ENCODE measurements at places on chromosomes 5 and 9.

GRCh38 chr5:113902917-113903660 lies 389.6 kb downstream of the YTHDC2 start:
- no peak for DNase-seq

DNA sequence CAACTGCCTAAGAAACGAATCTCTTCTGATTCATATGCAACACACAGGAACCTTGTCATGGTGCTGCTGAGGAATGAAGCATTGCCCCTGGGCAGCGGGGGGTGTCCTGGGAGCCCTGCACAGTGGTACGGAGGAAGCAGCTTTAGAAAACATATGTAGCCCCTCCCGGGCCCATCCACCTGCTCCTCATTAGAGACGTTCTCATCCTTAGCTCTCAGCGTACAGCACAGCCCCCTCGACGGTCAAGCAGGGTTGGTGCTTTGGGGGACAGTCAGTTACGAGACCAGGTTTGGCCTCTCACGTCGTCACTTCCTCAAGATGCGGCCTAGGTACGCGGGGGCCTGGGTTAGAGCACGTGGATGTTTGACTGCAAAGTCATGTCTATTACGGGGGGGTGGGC lies 28.4 kb upstream of the LAMC3 start:
- no peak for DNase-seq

DNA sequence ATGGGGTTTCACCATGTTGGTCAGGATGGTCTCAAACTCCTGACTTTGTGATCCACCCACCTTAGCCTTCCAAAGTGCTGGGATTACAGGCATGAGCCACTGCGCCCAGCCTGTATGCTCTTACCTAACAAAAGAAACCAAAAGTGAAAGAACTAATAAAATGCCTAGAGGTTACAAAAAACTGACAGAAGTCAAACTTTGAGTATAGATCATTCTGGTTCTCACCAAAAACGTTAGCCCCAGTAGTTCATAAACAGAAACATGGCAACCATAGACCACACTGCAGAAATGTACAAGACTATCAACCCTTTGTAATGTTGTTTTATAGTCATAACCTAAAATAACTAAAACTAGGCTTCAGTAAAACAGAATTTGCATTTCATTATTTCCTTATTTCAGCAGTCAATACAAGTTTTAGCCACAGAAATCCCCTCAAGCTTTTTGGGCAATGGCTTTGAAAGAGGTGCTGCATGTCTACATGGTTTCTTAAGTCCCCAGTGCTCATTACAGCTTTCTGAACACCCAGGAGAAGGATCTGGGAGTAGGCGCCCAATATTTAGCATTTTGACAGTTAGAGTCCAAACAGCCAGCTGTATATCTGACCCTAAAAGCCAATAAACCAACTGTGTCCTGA lies 72.5 kb downstream of the EPB41L4A start:
- DNase-seq, result no peak

- DNase-seq, result no peak
These were observed 273.5 kb downstream of the ARRDC3 start for GRCh38 chr5:91109634-91110033.

GRCh38 chr5:38341641-38342040 lies 83.3 kb downstream of the EGFLAM start:
- no peak for DNase-seq

- DNase-seq, result no peak
These were observed 494.9 kb downstream of the PSAT1 start for GRCh38 chr9:78791779-78792178.

DNA sequence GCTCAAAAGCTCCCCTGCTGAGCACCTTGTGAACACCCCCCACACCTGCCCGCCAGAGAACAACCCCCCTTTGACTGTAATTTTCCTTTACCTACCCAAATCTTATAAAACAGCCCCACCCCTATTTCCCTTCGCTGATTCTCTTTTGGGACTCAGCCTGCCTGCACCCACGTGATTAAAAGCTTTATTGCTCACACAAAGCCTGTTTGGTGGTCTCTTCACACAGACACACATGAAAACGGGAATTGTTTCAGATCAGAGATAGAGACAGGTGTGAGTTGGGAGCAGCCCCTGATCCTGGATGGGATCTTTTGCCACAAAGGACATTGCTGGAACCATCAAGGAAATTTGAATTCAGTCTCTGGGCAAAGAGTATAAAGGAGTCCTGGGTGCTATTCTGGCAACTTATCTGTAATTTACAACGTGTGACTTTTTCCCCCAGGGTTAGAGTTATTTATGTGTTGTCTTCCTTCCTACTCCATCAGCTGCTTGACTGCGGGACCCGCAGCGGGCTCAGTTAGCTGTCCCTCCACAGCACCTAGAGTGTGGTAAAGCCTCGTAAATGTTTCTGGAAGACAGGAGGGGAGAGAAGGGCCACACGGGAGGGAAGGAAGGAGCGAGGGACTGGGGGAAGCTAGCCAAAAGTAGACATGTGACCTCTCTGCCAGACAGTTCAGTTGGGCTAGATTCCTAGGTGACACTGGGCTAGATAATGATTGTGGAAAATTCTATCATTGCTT lies 437.0 kb downstream of the ZNF608 start:
- DNase-seq, result no peak

DNA sequence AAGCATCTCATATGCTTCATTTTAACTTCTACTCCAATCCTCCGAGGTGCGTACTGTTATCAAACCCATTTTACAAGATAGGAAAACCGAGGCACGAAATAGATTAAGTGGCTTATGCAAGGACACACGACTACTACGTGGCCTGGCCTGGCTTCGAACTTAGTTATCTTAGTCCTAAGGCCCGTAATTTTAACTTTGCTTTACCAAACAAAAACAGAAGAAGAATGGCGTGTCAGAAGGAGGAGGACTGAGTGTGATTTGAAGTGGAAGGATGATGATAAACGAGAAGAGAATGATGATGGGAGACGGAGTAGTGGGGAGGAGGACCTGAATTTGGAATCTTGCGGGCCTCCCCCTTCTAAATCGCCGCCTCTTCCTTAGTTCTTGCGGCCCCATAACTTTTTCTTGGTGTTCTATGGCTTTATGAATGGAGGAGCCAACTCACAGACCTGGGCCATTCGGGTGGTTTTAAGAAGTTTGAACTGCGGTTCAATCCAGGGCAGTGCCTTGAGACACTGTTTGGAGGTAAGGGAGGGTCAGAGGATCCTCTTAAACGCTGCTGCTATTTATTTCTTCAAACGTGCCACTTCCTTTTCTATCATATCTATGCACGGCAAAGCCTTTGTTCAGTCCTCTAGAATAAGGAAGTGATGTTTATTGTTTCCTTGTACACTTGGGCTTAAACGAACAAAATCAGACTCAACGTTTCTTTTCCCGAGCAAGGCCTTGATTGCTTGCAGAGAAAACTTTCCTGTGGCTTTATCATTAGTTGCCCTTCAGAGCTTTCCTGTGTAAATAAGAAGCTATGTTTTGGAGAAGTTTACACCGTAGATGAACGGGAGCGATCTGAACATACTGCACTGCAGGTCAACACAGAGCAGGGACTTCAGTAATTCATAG lies 795 bp downstream of the CNOT8 start:
- peak; percentile 37 for DNase-seq

GRCh38 chr5:178207183-178207916 lies 3.0 kb downstream of the HNRNPAB start:
- no peak for DNase-seq

- DNase-seq, result no peak
These were observed 564.0 kb downstream of the PSAT1 start for GRCh38 chr9:78860801-78861475.

GRCh38 chr9:91496351-91496750 lies 72.7 kb upstream of the NFIL3 start:
- DNase-seq, result no peak

GRCh38 chr9:137449081-137449844 lies 8.1 kb upstream of the ENTPD8 start:
- DNase-seq, result no peak

GRCh38 chr9:113640418-113640817 lies 176.9 kb downstream of the RGS3 start:
- DNase-seq, result no peak

GRCh38 chr5:67901814-67902496 lies 313.6 kb upstream of the PIK3R1 start:
- no peak for DNase-seq

- no peak for DNase-seq
These were observed 51.7 kb upstream of the CAMK4 start for GRCh38 chr5:111172504-111172903.

DNA sequence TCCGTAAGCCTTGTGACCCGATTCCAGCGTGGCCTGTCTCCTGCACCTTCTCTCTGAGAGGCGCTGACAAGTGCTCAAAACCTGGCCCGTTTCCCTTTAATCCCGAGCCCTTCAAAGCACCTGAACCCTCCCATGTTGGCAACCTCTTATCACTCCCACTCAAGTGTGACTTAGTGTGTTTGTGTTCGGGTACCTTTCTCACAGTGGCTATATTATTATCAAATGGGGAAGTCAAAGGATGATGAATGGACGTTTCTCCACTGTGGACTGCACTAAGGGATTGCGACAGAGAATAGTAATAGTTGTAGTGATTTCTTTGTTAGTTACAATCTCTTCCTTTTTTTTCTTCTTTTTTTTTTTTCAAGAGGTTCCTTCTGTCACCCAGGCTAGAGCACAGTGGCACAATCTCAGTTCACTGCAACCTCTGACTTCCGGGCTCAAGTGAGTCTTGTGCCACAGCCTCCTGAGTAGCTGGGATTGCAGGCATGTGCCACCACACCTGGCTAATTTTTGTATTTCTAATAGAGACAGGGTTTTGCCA lies 65.4 kb upstream of the TNFSF8 start:
- no peak for DNase-seq

DNA sequence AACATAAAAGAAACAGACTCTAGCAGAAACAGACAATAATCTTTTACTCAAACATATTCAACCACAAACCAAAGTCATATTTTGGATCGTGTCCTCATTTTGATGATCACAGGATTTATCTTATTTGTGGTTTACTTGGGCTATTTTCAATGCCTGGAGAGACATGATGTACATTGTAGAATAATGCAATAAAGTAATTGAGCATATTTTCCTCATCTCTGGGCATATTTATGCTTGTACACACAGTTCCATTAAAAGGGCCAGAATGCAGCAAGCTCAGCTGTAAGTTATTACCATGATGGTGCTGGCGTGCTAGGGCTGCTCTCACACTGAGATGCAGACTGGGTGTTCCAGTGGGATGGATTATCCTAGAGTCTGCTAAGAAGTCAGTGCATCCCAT lies 456.7 kb downstream of the TLE4 start:
- DNase-seq, result no peak

DNA sequence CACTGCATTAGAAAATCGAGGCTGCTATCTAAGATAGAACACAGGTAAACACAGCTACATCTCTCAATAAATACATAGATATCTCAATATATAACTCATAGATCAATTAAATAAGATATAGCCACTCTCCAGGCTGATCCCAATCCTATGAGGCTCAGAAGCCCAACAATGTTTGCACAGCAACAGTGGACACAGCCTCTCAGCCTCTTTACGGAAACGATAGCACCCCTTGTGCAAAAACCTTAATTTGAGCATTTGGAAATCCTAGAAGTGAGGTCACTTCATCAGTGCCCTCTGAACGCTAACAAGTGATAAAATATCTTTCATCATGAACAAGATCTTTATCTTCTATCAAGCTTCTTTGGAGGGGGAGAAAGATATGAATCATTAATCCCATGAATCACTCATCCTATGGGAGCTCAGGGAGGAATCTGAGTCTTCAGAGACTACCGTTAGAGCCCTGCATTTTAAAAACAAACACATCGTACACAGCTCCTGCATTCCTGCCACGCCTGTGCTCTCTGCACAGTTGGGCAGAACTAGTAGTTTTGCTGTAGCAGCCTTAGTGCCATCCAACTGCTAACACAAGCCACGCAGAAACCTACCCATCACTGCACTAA lies 71.4 kb downstream of the MED27 start:
- no peak for DNase-seq

- DNase-seq, result no peak
These were observed 148.4 kb downstream of the NFIB start for GRCh38 chr9:14165376-14166035.

Measured in immature natural killer cell (primary cell).